Kidney (tissue), 22 donors: ENCODE measurements at places on chromosomes 7 and 10. TPM values are rescaled to one million over a fixed set of nuclear protein-coding genes. Genes with fewer than 3 reads are reported as not detected.

- H3K27me3 ChIP-seq = no peaks in the 10 kb centered on the region
- H3K4me1 ChIP-seq = peaks cover 8% of the 10 kb centered on the region
Observed at GRCh38 chr7:151429560-151430331, 10.2 kb downstream of the CRYGN start.

DNA sequence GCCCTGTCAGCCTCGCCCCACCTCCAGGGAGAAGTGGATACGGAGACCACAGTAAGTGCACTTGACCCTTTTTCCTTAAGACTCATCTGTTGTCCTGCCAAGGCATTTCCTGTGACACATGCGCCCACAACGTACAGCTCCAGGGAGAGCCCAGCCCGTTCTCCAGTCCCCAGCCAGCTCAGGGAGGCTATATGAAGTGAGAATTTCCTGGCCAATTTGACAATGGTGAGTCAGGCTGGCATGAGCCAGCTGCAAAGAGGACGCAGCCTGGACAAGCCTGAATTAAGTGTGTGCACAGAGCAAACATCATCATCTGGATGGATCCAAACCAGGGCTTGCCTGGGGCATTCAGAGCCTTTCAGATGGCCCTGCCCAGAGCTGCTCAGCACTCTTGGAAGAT, 244.8 kb downstream of the KCNMA1 start:
- no peak for DNase-seq
- peaks cover 2% of the 10 kb centered on the region for H3K4me1 ChIP-seq
- H3K4me3 ChIP-seq = no peak overlapping the region
- no peaks in the 10 kb centered on the region for H3K36me3 ChIP-seq
- H3K27ac ChIP-seq = no peak overlapping the region

- no peak overlapping the region for H3K27ac ChIP-seq
- H3K27me3 ChIP-seq = no peaks in the 10 kb centered on the region
- H3K4me3 ChIP-seq = no peak overlapping the region
- DNase-seq = no peak
- H3K36me3 ChIP-seq = no peaks in the 10 kb centered on the region
- no peaks in the 10 kb centered on the region for H3K4me1 ChIP-seq
Observed at GRCh38 chr7:123863461-123863860, 18.5 kb downstream of the HYAL4 start.

DNA sequence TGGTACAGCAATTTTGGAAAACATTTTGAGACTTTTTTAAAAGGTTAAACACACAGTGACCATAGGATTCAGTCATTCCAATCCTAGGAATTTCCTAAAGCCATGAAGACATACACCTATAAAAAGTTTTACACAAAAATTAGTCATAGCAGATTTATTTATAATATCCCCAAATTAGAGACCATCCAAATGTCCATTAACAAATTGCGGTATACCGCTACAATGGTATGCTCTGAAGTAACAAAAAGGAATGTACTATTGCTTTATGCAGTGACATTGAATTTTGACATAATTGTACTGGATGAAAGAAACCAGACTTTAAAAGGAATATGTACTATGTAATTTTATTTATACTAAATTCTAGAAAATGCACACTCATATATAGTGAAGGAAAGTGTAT, 362.8 kb downstream of the HGF start:
- no peaks in the 10 kb centered on the region for H3K36me3 ChIP-seq
- H3K27ac ChIP-seq = no peak overlapping the region
- H3K4me3 ChIP-seq = no peak overlapping the region

GRCh38 chr7:103813970-103814369, 175.5 kb downstream of the RELN start:
- no peak overlapping the region for H3K4me3 ChIP-seq
- no peaks in the 10 kb centered on the region for H3K4me1 ChIP-seq
- H3K36me3 ChIP-seq = no peaks in the 10 kb centered on the region
- no peak overlapping the region for H3K27ac ChIP-seq
- no peaks in the 10 kb centered on the region for H3K27me3 ChIP-seq

GRCh38 chr10:124701435-124701834, 42.7 kb downstream of the FAM53B start:
- H3K27ac ChIP-seq = peak overlapping the region; percentile 86
- peak; percentile 73 for DNase-seq
- peaks cover 93% of the 10 kb centered on the region for H3K4me1 ChIP-seq
- H3K27me3 ChIP-seq = no peaks in the 10 kb centered on the region
- H3K4me3 ChIP-seq = no peak overlapping the region

DNA sequence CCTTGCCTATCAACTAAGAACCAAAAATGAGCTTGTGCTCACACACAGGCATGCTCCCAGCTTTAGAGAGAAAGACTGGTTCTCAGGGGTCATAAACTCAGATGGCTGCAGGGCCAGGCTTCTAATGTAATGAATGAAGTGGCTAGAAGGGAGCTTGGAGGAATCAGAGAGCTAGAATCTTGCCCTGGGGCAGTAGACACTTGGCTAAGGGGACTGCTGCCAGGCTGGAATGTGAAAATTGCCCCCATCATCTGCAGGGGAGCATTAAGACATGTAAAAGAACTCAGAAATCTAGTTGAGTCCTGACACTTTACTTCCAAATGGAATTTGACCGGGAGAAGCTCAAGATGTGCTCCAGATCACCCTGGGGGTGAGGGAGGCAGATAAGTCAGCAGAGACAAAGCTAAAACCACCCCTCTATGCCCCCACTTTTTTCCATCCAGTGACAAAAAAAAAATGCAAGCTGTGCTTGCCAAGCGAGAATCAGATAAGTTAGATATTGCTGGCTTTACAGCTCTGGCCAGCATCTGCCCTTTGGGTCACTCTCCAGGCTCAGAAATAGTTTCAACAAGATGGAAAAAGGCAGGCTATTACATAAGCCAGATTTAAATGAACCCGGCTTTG, 2.3 kb upstream of the SLC16A9 start:
- H3K4me3 ChIP-seq = peak overlapping the region; percentile 61
- no peak for DNase-seq
- no peaks in the 10 kb centered on the region for H3K27me3 ChIP-seq

- peak overlapping the region; percentile 99 for H3K27ac ChIP-seq
- H3K4me1 ChIP-seq = peaks cover 33% of the 10 kb centered on the region
- no peak overlapping the region for H3K4me3 ChIP-seq
- no peaks in the 10 kb centered on the region for H3K36me3 ChIP-seq
Observed at GRCh38 chr7:73827567-73828106, 3.2 kb upstream of the CLDN4 start.

DNA sequence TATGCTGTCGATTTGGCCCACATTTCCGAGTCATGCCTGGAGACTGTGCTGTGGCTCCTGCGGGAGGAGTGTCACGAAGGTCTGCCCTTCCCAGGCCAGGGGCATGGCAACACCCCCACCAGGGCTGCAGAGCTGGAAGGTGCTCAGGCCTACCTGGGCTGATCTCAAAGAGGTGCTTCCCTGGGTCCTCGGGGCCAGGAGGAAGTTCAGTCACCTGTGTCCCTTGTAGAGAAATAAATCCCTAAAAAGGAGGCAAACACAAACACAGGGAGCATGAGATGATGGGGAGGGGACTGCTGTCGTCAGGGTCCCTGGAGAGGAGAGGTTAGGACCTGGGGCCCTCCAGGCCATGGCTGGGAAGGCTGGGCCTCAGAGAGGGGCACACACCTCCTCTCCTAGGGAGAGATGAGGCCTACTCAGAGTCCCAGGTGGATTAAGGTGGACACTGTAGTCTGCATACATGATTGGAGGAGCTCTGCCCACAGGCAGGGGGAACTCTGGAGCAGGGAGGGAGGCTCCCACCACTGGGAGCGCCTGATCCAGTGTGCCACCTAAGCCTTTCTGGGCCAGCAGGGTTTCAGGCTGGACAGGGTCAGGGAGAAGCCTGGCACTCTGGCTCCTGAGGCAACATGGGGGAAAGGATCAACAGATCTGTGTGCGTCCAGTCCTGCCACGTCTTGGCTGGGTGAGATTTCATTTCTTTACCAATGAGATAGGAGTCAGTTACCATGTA, 49.4 kb downstream of the ARHGAP22 start:
- no peaks in the 10 kb centered on the region for H3K27me3 ChIP-seq
- no peak overlapping the region for H3K4me3 ChIP-seq
- no peaks in the 10 kb centered on the region for H3K4me1 ChIP-seq

DNA sequence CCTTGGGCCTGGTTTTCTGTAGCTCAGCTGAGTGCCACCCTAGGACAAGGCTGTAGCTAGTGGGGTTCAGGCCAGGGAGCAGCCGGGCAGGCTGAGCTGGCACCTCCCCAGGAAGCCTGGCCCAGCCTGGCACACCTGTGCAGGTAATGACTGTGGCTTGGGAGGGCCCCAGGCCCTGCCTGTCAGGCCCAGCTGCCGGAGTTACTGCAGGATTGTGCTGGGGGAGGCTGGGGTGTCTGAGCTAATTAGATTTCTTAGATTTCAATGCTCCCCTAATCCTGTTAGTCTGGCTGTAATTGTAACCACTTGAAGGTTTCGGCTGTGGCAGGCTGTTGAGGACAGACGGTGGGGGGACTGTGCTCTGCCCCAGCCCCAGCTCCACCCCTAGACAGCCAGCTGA, 6.0 kb downstream of the ZMIZ1 start:
- peaks cover 71% of the 10 kb centered on the region for H3K4me1 ChIP-seq
- no peak for DNase-seq
- H3K27me3 ChIP-seq = no peaks in the 10 kb centered on the region
- H3K4me3 ChIP-seq = peak overlapping the region; percentile 50
- H3K27ac ChIP-seq = peak overlapping the region; percentile 92

DNA sequence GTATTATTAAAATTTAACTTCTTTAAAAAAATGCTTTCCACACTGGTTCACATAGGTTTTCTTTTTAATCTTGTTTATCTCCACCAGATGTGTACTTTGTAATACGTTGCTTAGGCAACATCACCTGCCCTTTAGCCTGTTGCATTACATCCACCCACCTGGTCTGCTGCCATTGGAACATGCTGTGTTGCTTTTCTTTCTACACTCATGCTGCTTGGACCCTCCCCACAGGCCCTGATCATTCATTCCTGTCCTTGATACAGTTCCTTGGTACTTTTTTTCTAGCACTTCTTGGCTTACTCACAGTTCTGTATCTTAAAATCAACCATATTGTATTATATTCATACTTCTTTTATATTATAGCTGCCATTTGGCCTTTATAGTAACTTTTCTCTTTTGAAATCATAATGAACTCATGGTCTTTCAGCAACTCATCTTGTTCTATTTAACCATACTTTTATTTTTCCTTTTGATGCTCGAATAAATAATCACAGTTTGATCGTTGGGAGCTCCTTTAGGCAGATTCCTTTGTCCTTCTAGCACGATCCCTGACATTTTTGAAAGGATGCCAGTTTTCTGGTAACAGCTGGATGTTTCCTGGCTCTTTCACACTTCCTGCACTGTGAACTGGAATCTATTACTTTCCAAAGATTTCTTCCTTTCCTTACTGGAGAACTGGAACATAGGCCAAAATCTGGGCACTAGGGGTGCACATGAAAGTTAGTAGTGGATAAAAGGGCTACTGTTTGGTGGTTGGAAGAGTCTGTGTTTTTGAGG, 125.1 kb downstream of the CDK14 start:
- no peaks in the 10 kb centered on the region for H3K27me3 ChIP-seq
- H3K27ac ChIP-seq = peak overlapping the region; percentile 76
- H3K4me3 ChIP-seq = no peak overlapping the region
- DNase-seq = peak; percentile 21
- H3K4me1 ChIP-seq = peaks cover 52% of the 10 kb centered on the region

DNA sequence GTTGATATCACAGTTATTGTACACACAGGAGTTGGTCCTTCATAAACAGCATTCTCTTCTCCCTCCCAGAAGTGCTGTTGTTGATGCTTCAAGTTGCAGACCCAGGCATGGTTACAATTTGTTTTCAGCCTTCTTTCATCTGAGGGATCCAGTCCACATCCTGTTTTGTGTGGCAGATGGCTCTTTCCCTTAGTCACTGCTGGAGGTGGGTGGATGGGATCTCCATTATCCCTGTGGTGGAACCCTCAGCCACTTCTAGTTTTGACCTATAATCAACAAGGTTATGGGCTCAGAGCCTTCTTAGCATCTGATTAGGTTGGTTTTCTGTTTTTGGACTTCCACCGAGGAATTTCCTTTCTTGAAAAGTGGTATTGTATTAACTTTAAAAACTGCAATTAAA, 214.2 kb downstream of the SH2D4B start:
- H3K4me1 ChIP-seq = no peaks in the 10 kb centered on the region
- DNase-seq = no peak
- no peak overlapping the region for H3K4me3 ChIP-seq
- no peaks in the 10 kb centered on the region for H3K36me3 ChIP-seq

DNA sequence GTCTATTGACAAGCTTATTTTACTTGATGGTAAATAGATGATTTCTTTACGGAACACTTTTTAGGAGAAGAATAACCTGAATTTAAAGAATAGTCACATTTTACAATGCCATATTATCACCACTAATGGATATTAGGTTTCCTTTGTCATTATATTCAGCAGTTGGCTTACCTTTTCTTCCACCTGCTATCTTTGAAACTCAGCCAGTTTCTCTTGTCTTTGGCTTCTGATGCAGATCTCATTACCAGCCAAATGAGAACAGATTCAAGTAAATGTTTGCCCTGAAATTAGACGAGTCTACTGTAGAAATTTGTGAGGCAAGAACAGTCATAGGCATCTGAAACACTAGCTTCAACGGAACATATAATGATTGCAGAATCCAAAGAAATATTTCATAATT, 85.5 kb upstream of the OIT3 start:
- H3K4me1 ChIP-seq = no peaks in the 10 kb centered on the region
- H3K36me3 ChIP-seq = no peaks in the 10 kb centered on the region
- no peaks in the 10 kb centered on the region for H3K27me3 ChIP-seq

DNA sequence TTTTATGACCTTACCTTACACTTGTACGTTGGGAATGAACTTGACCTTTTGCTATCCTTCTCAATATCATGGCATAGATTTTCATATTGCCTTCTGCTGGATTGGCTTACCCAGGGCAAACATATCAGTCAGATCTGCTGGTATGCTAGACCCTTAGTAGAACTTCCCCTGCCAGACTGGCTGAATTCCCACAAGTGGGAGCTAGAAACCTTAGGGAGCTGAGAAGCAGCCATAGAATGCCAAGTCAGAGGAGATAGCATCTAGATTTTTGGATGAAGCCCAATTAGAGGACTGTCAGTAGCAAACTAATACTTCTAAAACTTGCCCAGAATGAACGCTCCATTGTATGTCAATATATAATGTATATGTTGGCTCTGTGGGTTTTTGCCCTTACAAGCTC, 385.0 kb downstream of the NXPH1 start:
- no peaks in the 10 kb centered on the region for H3K4me1 ChIP-seq
- H3K4me3 ChIP-seq = no peak overlapping the region
- H3K27me3 ChIP-seq = no peaks in the 10 kb centered on the region

- DNase-seq = no peak
- H3K27me3 ChIP-seq = no peaks in the 10 kb centered on the region
- H3K36me3 ChIP-seq = no peaks in the 10 kb centered on the region
- no peak overlapping the region for H3K4me3 ChIP-seq
- no peaks in the 10 kb centered on the region for H3K4me1 ChIP-seq
- H3K27ac ChIP-seq = no peak overlapping the region
Observed at GRCh38 chr10:58044072-58044471, 223.6 kb downstream of the IPMK start.

TRPV6 gene
- 4.4 TPM for total RNA-seq

OR6V1 gene
- not detected for total RNA-seq

TBXAS1 gene
- total RNA-seq = 33.6 TPM

ZNF365 gene
- 1.0 TPM for total RNA-seq

IFIT3 gene
- 20.1 TPM for total RNA-seq
